Metanephros (tissue), 2 donors: ENCODE measurements at places on chromosomes 12 and 14. TPM values are rescaled to one million over a fixed set of nuclear protein-coding genes. Genes with fewer than 3 reads are reported as not detected.

MYF5 gene
- 6.3 TPM for total RNA-seq

KLHL33 gene
- total RNA-seq: 1.5 TPM

ADAMTS20 gene
- 0.53 TPM for total RNA-seq

MMP19 gene
- total RNA-seq: 1.5 TPM

HSPB8 gene
- 24.4 TPM for total RNA-seq

PMCH gene
- total RNA-seq: not detected

ZDHHC22 gene
- total RNA-seq: 0.18 TPM

WIF1 gene
- 1.9 TPM for total RNA-seq
